Right forelimb (tissue), 1 donor: ENCODE measurements at places on chromosomes 3 and 15.

GRCh38 chr3:153679714-153680113 is 441.5 kb upstream of the ARHGEF26 start:
- DNase-seq, result no peak

GRCh38 chr3:67484085-67484484 is 170.3 kb downstream of the SUCLG2 start:
- no peak for DNase-seq

- DNase-seq, result no peak
Observed at GRCh38 chr15:64865998-64866520, 24.3 kb downstream of the PLEKHO2 start.

DNA sequence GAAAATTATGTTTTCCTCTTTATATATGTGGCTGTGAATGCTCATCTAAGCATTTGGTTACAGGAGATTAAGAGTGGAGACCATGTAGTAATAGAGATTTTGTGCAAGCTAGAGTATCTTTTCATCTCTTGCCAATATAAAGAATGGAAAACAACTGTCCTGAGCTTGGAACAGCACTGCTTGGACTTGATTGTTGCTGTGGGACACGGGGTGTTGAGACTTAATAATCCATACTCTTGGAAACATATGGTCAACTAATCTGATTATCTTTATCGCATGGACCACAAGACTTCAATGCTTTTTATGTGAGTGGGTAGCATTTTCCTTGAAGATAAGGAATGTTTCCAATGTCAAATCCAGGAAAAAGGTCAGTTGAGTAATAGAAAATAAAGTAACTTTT is 806.3 kb downstream of the DIPK2A start:
- DNase-seq, result no peak

DNA sequence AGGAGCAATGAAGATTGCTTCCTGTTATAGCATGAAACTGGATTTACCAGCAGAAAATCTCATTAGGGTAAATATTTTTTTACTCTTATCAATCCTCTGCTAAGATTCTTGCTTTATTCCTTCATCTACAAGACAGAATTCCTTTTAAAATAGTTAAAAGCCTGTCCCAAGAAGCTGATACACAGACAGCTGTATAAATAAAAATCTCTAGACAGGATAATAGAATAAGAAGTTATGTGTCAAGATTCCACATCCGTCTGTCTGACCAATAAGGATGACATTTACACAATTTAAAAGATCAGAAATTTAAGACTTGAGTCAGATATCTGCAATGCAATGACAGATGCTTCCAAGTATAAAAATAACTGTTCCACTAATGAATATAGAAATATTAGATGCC is 57.6 kb downstream of the SSR3 start:
- DNase-seq, result no peak

DNA sequence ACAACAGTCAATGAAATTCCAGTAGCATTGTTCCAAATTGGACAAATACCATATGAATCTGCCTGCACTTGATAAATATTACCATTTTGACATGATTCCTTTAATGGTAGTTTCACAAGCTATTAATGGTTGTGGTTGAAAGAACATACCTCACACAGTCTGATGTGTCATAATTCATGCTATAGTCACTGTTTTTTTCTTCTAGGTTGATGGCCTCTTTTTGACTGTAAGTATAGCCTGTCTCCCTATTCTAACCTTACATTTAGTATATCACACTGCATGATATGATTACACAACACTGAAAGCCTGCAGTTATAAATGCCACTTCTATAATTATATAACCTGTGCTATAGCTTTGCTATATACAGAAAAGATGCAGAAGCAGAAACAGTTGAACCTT is 834.1 kb downstream of the NSUN3 start:
- DNase-seq, result no peak

DNA sequence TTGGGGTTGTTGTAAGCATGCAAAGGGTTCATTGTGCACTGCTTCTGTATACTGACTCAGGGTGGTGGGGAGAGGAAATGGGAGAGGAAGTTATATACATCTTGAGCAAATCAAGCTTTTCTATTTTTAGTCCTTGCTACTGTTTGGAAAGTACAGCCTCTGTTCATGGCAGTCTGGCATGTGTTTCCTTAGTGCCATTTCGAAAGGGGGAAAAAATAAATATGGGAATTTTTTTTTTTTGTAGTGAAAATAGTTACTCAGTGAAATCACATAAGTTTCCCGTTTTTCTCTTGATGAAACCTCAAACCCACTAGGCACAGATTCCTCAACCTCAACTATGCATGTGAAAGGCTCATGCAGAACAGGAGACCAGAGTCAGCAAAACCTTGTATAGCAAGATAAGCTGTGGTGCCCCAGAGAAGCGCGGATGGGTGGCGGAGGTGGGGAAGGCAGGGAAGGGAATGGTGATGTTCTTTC is 353.3 kb downstream of the LPP start:
- no peak for DNase-seq

DNA sequence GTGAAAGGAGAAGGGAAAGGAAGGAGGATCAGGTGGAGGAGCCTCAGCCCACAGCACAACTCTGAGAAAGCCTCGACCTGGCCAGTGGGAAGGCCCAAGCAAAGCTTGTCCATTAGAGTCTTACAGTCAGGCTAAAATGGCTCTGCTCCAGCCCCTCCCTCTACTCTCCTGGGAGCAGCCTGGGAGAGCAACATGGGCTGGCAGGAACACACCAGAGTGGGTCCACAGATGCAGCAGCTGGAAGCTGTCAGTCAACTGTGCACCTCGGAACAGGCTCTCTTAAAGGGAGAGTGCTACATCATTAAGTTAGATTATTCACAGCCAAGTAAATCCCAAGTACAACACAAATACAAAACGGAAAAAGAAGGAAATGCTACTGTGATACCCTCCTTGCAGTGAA is 98.0 kb upstream of the LIMD1 start:
- no peak for DNase-seq

GRCh38 chr3:54321520-54321919 is 199.2 kb downstream of the CACNA2D3 start:
- no peak for DNase-seq

DNA sequence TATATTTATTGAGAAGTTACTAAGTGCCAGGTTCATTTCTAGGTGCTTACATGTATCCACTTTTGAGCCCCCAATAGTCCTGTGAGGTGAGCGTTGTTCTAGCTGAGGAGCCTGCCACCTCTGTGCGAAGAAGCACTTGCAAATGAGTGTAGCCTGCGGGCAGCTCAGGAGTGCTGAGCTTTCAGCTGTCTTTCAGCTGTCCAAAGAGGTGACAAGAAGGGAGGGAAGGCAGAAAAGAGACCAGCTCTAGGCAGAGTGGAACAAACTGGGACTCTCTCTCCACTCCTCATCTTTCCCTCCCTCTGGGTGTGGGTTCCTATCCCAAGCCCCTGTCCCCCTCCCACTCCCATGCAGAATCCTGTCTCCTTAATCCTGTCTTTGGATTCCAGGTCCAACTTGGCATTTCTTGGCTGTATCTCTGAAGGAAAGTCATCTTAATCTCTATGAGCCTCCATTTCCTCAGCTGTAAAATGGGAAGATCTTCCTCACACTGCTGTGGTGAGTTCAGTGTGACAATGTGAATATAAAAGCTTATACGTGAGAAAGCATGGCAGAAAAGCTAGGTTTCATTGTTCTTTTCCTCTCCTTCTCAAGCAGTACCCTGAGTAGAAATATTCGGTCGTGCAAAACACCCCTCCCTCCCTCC is 6.7 kb upstream of the SRP14 start:
- DNase-seq, result no peak

DNA sequence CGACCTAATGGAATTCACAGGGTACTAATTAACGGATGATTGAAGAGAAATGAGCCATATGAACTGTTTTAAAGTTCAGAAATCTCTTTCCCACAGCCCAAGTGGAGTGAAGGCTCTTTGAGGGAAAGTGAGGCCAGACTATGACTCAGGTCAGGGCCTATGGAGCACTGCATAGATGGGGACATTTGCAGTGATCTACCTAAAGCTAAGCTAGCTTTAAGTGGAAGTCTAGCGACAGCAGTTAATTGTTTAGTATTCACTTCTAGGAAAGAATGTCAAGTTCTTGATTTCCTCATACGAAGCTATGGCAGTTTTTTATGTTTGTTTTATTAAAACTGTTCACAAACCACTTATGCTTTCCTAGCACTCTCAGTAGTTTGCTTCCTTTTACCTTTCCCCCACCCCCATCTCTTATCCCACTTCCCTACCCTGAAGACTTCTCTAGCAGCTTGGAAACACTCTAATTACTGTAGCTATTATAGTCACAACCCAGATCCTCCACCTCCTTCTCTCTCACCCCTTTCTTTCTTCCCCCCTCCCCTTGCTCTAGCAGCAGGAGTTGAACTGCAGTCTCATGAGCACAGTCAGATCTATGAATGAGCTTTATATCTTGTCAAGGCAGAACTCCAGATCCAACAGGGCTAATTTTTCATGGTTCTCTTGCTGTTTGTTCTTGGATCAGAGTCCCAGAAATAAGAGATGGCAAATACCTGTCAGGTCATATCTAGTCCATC is 6.2 kb downstream of the ZNF609 start:
- DNase-seq, result no peak

- DNase-seq, result no peak
Observed at GRCh38 chr3:183400352-183400751, 28.1 kb downstream of the MCF2L2 start.

GRCh38 chr3:36482880-36483279 is 102.6 kb downstream of the STAC start:
- no peak for DNase-seq

GRCh38 chr3:120274739-120275167 is 10.3 kb downstream of the GPR156 start:
- DNase-seq, result no peak

- DNase-seq, result no peak
Observed at GRCh38 chr3:170558427-170558826, 27.4 kb downstream of the SLC7A14 start.
